ENCODE measurements at places on chromosomes 7 and 10.

GRCh38 chr10:66259836-66260235 lies 666.0 kb upstream of the LRRTM3 start:
- DNase-seq: no peak

DNA sequence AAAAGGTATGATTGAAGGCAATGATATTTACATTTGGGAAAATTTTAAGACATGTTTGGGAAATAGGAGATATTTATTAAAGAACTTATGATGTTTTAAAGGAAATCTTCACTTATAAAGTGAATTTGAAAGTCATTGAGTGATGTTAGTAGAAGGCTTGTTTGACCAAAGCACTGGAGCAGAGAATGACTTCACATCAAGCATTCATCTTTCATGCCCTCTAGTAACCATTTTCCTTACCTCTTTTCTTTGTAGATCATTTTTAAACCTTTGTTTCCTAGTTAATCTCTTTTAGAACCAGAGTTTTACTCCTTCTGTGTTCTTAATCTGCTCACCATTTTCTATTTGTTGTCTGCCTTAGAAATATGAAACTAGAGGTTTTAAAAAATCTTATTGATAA lies 111.3 kb upstream of the FOXP2 start:
- DNase-seq: no peak

DNA sequence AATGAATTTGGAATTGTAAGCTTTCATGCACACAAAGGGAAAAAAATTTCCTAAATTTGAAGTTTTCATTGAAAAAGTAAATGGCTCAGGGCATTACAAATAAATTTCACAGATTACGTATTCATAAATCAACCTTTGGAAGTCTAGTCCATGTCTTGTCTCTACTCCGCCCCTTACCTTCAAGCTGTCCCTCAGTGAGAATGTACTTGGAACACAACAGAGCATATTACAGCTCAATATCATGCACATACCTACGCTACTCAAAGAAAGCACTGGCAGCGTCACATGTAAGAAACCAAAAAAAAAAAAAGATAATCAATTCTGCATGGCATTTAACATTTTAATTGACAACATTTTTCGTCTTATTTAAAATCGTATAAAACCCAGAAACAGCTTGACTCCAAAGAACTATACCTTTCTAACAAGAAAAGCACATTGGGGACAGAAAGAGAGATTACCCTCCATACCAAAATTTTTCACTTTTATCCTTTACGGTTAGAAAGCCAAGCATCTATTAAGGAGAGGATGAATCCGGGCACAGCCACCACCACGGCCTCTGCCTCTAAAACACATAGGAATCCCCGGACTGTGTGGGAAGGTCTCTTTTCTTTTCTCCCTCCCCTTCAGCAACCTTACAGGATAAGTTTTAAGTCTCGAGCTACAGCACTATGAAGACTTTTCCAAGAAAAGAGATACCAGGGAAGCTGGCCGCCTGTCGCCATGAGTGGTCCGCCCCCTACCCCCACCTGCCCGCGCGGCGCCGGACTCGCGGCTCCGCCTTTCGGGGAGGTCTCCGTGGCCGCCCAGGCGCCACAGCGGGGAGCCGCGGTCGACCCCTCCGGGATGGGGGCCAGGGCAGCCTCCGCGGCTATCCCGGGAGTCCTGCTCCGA lies 1.1 kb downstream of the JMJD1C start:
- peak; percentile 24 for DNase-seq

DNA sequence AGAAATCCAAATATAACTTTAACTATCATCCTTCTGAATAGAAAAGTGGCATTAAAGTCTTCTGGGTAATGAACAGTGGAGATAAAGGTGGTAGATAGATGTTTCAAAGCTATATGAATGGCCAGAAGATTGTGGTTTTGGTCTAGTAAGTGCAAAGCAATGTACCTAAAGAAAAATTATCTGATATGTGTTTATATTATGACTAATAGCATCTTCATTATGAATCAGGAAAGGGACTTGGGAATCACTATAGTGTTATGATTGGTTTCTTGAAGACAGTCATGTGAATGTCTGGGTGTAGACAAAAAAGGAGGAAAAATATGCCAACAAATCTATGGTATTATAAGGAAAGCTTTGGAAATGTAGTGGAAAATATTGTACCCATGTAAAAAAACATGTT lies 3.0 kb downstream of the ZNF518A start:
- no peak for DNase-seq

DNA sequence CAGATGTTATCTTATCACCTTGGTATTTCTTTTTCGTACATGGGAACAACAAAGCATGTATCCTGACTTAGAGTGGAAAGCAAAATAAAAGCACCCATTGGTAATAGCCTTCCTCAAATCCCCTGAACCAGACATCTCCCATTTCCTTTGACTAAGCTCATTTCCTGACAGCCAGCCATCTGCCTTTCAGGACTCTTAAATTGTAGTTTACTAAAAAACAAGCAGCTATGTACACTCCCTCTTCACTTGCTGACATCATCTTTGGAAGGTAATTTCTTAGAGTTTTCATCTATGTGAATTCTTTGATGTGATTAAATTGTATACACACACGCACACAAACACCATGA lies 40.7 kb downstream of the ARL4A start:
- no peak for DNase-seq

GRCh38 chr7:139681812-139682135 lies 96.0 kb downstream of the HIPK2 start:
- DNase-seq: no peak

- DNase-seq: peak; percentile 37
These were observed at the start of gene CALY for GRCh38 chr10:133336577-133337369. TSS of gene CALY (minus strand) at chr10:133336896. CDS start at chr10:133328989, 7,907 bp downstream.

DNA sequence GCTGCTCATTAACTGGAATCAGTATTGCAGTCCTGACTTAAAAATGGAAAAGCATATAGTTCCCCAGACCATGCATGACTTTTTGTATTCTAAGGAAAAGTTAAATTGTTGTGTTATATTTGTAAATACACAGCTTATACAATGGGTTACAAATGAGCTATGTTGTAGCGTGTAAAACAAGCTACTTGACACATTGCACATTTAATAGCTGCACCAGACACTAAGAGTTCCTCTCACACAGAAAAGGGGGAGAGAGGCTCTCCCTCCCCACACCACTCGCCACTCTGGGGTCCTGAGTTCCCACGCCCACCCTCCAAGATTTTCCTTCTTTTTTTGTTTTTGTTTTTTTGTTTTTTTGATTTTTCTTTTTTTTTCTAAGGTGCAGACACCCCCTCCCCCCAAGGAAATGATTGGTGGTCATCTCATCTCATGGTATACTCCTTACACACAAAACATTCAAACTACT lies 6.3 kb downstream of the KLF6 start:
- DNase-seq: no peak

- DNase-seq: no peak
These were observed 3.5 kb downstream of the UNCX start for GRCh38 chr7:1236132-1236661.

GRCh38 chr7:158856883-158857668 lies 718 bp downstream of the DYNC2I1 start:
- DNase-seq: no peak

- no peak for DNase-seq
These were observed 1.8 kb upstream of the CAMK2G start for GRCh38 chr10:73876157-73876556.

- DNase-seq: no peak
These were observed 82.4 kb downstream of the KLF6 start for GRCh38 chr10:3702569-3702968.

GRCh38 chr7:64882341-64883112 lies 20.5 kb upstream of the ZNF273 start:
- no peak for DNase-seq

DNA sequence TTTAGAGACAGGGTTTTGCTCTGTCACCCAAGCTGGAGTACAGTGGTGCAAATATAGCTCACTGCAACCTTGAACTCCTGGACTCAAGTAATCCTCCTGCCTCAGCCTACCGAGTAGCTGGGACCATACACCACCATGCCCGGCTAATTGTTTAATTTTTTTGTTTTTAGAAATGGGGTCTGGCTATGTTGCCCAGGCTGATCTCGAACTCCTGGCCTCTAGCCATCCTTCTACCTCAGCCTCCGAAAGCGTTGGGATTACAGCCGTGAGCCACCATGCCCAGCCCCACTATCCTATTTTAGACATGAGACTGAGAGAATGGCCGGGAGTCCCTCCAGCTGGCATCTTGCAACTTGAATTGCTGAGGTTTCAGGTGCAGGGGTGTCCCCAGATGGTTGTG lies 39.4 kb downstream of the KCTD7 start:
- DNase-seq: no peak

DNA sequence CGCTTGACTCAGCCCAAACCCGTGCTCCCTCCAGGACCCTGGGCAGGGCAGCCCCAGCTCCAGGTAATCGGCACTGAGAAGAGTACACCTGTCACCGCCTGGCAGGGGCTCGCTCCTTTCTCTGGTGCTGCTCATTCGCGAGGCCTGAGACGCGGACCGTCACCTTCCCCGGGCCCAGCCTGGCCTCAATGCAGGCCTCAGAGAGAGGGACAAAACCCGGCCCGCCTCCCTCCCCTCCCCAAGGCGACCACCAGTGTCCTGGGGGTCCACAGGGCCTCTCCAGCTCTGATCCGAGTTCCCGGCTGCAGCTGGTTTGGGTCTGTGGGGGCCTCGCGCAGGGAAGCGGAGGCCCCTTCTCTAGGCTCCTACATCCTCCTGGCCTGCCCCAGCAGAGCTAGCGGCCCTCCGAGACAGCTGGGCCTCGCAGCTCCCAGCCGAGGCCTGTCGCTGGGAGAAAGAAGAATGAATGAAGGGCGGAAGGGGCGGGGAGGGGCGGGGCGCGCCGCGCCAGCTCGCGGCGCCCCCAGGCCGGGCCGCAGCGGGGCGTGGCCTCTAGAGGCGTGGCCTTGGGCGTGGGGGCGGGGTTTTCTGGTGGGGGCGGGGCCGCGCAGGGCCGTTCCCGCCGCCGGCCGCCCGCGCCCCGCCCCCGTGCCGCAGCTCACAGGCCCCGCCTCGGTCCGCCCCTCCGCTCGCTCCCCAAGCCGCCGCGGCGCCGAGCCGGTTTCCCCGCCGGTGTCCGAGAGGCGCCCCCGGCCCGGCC lies at the start of gene LIMK1:
TSS of gene LIMK1 (plus strand) at position 688 of the 760 bp plus-strand sequence. CDS start 187 bp downstream, outside the sequence.
- peak; percentile 79 for DNase-seq

DNA sequence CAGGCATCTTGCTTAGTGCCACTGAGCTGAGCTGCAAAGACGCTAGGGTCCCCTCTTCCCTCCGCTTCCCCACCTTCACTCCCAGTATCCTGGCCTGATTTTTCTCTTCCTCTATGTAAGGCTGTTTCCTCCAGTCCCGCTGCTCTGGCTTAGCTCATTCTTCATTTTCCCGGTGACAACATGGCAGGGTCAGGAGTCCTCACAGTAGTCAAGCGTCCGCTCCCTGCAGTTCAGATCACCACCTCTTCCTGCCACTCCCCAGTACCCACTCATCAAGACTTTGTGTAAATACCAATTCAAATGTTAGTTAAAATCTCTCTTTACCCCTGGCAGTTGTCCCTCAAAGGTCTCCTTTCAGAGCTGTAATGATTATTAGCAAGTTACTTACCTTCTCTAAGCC lies 650.4 kb upstream of the CELF2 start:
- no peak for DNase-seq

GRCh38 chr10:131834152-131834810 lies 66.5 kb upstream of the PPP2R2D start:
- DNase-seq: no peak

DNA sequence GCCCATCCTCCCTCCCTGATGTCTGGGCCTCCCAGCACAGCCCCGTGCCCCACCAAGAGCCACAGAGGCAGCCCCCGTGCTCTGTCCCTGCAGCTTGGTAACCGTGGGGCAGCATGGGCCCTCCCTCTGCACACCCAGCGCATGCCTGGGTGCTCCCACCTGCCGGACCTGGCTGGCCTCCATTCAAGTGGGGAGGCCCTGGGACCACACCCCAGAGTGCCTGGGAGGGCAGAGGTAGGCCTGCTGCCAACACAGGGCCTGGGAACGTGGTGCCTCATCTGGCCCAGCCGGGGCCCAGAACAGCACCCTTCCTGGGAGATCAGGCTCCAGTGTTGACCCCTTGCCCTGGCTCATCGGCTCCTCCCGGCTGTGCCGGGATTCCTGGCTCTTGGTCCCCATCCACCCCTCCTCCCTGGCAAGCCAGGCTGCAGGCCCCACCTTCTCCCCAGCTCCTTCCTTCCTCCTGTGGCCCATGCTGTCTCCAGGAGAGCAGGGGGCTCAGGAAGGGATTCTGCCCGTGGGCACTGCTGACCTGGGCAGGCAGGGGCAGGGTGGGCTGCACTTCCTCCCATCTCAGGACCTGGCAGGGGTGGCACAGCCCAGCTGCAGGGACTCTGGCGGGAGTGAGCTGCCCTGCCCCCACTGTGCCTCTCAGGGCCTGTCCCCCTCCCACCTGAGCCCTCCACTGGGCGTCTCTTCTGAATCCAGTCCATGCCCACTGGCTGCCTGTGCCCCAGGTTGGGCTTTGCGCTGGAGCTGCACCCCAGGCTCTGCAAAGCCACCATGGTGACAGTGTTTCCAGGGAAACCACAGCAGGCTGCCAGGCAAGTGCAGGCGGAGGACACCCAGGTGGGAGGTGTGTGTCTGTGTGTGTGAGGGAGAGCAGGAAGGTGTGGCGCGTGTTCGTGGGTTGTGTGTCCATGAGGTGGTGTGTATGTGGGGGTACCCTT lies 32.6 kb downstream of the PWWP2B start:
- peak; percentile 22 for DNase-seq

DNA sequence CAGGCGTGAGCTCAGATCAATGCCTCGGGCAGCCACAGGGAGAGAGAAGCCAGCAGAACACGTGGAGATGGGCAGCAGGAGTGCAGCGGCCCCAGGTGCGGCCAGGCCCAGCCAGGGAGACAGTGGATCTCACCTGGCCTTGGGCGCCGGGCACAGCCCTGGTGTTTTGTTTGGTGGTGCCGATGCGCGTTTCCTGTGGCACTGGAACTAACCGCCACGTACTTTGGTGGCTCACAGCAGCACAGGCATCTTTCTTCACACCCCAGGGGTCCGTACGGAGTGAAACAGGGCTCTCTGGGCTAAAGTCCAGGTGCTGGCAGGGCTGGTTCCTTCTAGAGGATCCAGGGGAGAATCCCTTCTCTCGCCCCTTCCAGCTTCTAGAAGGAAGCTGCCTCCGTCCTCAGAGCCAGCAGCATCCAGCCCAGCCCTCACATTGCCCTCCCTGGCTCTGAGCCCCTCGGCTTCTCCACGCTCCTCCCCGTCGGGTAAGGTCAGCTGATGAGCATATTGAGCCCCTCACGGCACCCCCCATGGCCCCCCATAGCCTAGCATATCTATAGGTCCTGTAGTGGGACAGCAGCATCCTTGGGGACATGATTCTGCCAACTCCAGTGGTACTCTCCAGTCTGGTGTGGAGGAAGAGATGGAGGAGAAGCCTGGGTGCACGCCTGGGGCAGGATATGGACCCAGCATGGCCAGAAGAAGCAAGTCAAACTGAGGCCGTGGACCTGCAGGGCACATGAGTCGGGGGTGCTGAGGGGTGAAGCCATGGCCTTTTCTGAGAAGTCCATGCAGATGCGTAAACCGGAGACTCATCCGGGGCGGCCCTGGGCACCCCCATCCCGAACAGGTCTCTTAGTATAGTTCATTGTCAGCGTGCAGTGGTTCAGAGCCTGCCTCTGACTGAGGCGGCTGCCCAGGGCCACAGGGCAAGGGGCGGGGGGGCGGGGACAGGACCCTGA lies 43.4 kb upstream of the PPP2R2D start:
- DNase-seq: no peak

GRCh38 chr10:1729751-1730150 lies 7.6 kb downstream of the ADARB2 start:
- DNase-seq: no peak

- DNase-seq: no peak
These were observed 58.4 kb downstream of the MET start for GRCh38 chr7:116730097-116731022.

Data from SHP77 (cell line).